Gastroesophageal sphincter (tissue), 4 donors: ENCODE measurements at places on chromosomes 6 and 20. TPM values are rescaled to one million over a fixed set of nuclear protein-coding genes. Genes with fewer than 3 reads are reported as not detected.

- no peak for ATAC-seq
These were observed 131.2 kb upstream of the AKAP12 start for GRCh38 chr6:151108548-151108947.

DNA sequence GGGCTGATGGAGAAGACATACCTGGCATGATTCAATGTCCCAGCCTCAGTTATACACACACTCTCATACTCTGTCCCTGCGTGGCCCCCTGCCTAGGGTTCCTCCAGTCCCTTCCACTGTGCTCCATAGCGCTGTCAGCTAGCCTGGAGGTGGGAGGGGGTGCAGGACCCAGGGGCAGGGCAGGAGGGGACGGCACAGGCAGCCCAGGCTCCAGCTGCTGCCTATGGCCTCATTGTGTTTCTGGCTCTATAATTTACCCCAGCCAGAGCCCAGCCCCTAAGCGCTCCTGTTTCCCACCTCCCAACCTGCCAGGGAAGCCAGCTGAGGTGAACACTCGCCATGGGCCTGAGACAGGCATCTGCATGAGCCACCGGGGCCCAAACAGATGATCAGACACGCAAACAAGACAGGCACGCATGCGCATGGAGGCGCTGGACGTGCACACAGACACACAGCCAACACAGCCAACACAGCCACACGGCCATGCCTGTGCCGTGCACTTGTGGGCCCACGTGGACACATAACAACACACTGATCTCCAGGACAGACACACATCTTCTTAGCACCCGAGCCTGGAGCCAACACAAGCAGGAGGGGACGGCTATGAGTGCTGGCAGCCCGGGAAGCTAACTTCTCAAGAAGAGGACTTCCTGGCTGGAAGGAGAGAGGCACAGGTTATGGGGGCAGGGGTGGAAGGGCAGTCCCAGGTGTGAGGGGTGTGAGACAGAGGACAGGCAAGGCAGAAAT lies 124.9 kb downstream of the GRM4 start:
- ATAC-seq = no peak

DNA sequence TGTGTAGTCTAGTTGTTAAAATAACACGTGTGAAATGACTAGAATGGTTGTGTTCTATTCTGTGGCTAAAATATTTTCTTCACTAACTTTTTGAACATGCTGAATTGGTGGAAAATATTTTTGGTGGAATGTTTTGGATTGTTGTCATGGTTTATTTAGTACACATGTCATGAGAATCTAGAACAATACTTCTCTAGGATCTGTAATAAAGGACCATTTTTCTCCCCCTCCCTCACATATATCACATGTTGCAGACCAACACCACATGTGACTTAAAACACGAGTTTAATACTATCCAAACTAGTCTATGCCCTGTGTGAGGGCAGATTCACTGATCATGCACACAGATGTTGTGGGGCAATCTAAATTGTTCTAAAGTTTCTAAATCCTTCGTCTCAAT lies 29.2 kb downstream of the FIG4 start:
- no peak for ATAC-seq

GRCh38 chr20:33291830-33292355 lies 8.9 kb downstream of the BPIFB1 start:
- no peak for ATAC-seq

- ATAC-seq = peak; percentile 94
These were observed 16.7 kb upstream of the ENTPD6 start for GRCh38 chr20:25178563-25179438.

DNA sequence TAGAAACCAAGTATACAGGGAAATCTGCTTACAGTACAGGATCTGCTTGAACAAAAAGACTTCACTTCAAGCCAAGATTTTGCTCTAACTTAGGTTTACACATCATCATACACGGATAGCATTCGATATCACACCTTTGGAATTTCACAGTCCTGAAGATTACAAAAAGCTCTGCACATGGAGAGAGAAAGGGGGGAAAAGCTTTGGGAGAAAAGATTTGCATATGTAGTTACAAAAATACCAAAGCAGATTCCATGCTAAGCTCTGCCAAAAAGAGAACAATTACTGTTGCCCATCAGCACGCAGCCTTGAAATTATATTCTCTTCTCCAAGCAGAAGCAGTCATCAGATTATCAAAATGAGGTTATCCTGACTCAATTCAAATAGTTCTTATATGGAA lies 62.0 kb downstream of the HIVEP2 start:
- ATAC-seq = no peak

DNA sequence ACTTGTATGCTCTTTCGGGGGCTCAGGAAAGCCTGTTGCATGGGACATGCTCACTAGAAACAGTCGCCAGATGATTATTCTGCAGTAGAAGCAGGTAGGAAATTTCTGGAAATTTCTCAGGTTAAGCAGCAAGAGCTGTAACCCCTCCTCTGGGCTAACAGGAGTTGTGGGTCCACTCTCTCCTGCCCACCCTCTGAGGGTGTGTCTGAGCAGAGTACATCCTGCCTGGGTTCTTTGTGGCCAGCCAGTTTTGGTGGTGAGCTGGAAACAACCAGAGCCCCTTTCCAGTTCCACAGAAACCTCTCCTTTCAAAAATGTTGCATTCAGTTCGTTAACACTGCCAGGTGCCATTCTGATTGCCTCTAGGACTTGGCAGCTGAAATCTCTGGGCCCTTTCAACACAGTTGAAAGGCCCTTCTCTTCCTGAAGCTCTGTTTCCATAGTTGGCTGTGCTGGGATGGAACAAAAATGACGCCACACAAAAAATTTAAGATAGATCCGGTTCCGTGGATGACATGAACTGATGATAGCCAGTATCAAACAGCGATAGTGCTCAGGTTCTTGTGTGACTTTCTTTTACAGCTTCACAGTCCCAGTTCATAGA lies 38.5 kb downstream of the PLCG1 start:
- no peak for ATAC-seq

DNA sequence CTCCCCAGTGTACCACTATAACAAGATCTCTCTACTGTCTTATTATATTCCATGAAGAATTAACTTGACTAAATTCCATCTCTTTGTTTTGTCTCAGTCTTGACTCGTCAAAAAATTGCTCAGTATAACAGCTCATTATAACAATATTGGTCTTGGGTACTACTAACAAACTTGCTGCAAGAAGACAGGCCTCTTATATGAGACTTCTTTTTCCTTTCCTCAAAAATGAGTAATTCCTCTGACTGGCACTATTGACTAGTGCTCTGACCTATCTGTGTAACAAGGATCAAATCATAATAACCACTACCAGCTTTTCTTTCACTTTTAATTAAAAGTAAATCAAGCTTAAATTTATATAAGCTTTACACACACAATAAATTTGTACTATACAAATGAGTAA lies 91.3 kb upstream of the THEMIS start:
- ATAC-seq = no peak

DNA sequence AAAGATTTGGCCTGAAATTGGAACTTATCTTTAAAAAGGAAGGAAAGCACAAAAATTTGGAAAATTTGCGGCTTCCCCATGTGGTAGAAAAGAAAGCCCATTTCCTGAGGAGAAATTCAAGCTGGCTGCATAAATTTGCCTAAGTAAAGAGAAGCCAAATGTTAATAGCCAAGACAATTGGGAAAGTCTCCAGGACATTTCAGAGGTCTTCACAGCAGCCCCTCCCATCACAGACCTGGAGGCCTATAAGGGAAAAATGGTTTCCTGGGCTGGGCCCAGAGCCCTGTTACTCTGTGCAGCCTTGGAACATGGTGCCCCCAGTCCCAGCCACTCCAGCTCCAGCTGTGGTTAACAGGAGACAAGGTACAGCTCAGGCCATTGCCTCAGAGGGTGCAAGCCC lies 736.5 kb downstream of the HACE1 start:
- no peak for ATAC-seq

DNA sequence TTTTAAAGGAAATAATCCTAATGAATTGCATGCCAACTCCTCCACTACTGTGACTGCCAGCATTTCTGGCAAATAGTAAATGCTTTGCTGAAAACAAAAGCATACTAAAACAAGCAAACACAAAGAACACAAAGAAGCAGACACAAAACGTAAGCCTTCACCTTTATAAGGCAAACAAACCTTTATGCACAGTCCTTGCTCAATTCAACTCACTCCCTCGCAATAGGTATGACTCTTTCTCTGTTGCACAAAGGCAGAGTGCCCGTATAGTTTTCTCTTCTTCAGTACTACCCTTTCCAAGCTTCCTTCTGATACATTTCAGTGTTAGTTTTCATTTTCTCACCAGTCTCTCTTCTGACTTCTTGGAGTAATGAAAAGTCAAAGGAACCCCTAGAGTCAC lies 63.9 kb downstream of the PDE10A start:
- ATAC-seq = no peak

GRCh38 chr6:77566235-77566634 lies 86.6 kb upstream of the MEI4 start:
- no peak for ATAC-seq

GRCh38 chr6:112717856-112718255 lies 370.7 kb downstream of the RFPL4B start:
- no peak for ATAC-seq

- ATAC-seq = no peak
These were observed 4.5 kb upstream of the BRD2 start for GRCh38 chr6:32963866-32964265.

GRCh38 chr6:1662534-1662933 lies 52.8 kb downstream of the FOXC1 start:
- ATAC-seq = no peak

- ATAC-seq = no peak
These were observed 6.0 kb upstream of the PRL start for GRCh38 chr6:22302838-22303237.

DNA sequence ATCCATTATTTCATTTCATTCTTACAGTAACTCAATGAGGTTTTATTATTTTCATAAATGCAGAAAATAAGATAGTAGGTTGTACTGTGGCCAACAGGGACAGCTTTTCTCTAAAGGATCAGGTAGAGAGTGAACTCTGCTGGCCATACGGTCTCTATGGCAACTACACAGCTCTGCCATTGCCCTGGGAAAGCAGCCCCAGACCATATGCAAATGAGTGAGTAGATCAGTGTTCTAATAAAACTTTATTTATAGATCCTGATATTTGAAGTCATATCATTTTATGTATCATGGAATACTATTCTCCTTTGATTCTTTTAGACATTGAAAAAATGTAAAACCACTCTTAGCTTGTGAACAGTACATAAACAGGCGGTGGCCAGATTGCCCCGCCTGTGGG lies 192.5 kb upstream of the RREB1 start:
- no peak for ATAC-seq

GRCh38 chr6:21997119-21998037 lies 299.5 kb downstream of the PRL start:
- no peak for ATAC-seq

DNA sequence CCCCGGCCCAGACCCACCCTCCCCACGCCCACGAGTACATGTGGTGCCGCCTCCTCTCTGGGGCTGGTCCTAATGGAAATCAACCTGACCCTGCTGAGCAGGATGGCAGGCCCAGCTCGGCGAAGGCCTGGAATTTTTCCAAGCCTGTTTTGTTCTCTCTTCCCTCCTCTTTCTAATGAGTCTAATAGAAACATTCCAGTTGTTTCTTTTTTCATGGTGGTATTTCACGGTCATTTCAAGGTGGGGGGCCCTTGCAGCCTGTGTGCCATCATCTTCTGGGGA lies 16.6 kb downstream of the SMOC2 start:
- ATAC-seq = no peak

GRCh38 chr6:111556004-111556403 lies 49.7 kb downstream of the TRAF3IP2 start:
- no peak for ATAC-seq

GRCh38 chr6:34938268-34938667 lies 49.2 kb downstream of the ANKS1A start:
- no peak for ATAC-seq

DNA sequence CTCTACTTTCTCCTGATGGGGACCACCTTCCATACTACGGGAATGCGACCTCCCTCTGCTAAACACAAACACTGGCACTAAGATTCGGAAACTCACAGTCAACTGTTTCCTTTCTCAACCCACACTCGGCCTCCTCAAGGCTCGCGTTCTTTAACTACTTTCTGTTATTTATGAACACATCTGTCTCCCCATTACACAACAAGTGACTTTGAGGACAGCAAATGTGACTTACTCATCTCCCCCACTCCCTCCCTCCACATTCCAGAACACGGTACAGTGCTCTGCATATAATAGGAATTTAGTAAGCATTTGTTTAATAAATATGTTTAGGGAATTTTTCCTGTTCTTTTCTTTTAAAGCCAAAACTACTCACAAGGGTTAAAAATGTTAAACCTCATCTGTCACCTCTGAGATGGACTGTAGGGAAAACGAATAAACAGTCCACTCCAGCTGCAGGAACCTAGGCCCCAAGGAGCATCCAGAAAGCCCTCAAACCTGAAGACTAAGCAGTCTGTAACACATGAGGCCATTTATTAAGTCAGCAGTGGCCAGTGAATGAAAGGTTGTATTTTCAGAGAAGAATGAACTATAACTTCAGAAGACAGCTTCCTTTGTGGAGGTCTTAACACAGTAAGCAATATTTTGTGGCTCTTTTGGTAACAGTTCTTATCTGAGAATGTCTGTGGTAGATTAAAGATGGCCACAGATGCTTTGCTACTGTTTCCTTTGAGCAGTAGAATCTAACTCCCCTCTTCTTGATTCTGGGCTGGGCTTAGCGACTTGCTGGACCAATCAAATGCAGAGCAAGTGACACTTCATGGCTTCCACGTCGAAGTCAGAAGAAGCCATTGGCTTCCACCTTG lies 209.6 kb upstream of the DTNBP1 start:
- ATAC-seq = no peak

DNA sequence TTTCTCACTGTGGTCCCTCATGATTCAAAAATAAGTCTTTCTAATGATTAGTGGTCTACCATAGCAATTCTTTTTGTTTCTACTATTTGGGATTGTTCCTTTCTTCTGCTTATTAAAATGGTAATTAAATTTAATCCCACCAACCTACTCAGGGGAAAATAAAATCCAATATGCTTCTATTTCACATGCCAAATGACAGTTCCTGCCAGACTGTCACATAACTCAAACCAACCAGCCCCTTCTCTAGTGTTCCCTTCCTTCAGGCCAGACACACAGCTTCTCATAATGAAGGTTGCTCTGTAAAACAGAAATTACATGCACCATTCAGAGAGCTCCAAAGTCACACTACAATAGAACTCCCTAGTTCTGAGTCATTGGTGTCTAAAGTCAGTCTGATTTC lies 23.2 kb downstream of the PAK5 start:
- no peak for ATAC-seq

- no peak for ATAC-seq
These were observed 43.3 kb downstream of the RNGTT start for GRCh38 chr6:88920088-88920487.

GRCh38 chr6:106141441-106142237 lies 55.5 kb downstream of the PRDM1 start:
- no peak for ATAC-seq

- ATAC-seq = no peak
These were observed 181.4 kb downstream of the GMPR start for GRCh38 chr6:16419636-16420336.

GRCh38 chr6:40672087-40672486 lies 84.9 kb upstream of the LRFN2 start:
- ATAC-seq = no peak

- peak; percentile 77 for ATAC-seq
These were observed 116.5 kb downstream of the TCP11 start for GRCh38 chr6:35024551-35025054.

The ESR1 gene
- 0.99 TPM for total RNA-seq

The CDS2 gene
- total RNA-seq = 72.1 TPM

The CD93 gene
- 75.4 TPM for total RNA-seq

The AURKA gene
- total RNA-seq = 0.54 TPM

The EDN3 gene
- 0.40 TPM for total RNA-seq

The BTNL2 gene
- not detected for total RNA-seq

The OOEP gene
- total RNA-seq = not detected

The DACT2 gene
- total RNA-seq = 0.78 TPM

The MYCT1 gene
- 7.9 TPM for total RNA-seq
